Left renal cortex interstitium (tissue), 4 donors: ENCODE measurements at places on chromosomes 1 and 21. TPM values are rescaled to one million over a fixed set of nuclear protein-coding genes. Genes with fewer than 3 reads are reported as not detected.

SAMD13 gene
- 5.3 TPM for polyA plus RNA-seq

NR5A2 gene
- 2.6 TPM for polyA plus RNA-seq

LEFTY1 gene
- polyA plus RNA-seq, result 4.3 TPM

FH gene
- polyA plus RNA-seq, result 96.4 TPM

LRRC7 gene
- polyA plus RNA-seq, result 13.7 TPM

TRIM17 gene
- polyA plus RNA-seq, result 12.2 TPM

TLCD4 gene
- polyA plus RNA-seq, result 6.5 TPM

C1orf115 gene
- 23.0 TPM for polyA plus RNA-seq

GNAI3 gene
- polyA plus RNA-seq, result 12.5 TPM

LHX4 gene
- polyA plus RNA-seq, result 1.1 TPM

PTCH2 gene
- polyA plus RNA-seq, result 4.9 TPM

OR2T11 gene
- polyA plus RNA-seq, result not detected

SELENBP1 gene
- polyA plus RNA-seq, result 53.3 TPM

RAB13 gene
- polyA plus RNA-seq, result 160 TPM

TDRD5 gene
- 4.0 TPM for polyA plus RNA-seq

SLC1A7 gene
- polyA plus RNA-seq, result 0.14 TPM

KCNH1 gene
- 0.31 TPM for polyA plus RNA-seq

ROR1 gene
- 38.1 TPM for polyA plus RNA-seq

SCYL3 gene
- 19.4 TPM for polyA plus RNA-seq

CFHR2 gene
- 0.19 TPM for polyA plus RNA-seq

ANKRD45 gene
- 5.0 TPM for polyA plus RNA-seq

CLIC6 gene
- 2.1 TPM for polyA plus RNA-seq
